ENCODE measurements at places on chromosomes 2 and 18.

- DNase-seq = peak; percentile 70
Observed at GRCh38 chr2:100747551-100747950, 72.4 kb upstream of the NPAS2 start.

- DNase-seq = peak; percentile 70
Observed at GRCh38 chr18:74597034-74597661, 522 bp upstream of the ZNF407 start.

DNA sequence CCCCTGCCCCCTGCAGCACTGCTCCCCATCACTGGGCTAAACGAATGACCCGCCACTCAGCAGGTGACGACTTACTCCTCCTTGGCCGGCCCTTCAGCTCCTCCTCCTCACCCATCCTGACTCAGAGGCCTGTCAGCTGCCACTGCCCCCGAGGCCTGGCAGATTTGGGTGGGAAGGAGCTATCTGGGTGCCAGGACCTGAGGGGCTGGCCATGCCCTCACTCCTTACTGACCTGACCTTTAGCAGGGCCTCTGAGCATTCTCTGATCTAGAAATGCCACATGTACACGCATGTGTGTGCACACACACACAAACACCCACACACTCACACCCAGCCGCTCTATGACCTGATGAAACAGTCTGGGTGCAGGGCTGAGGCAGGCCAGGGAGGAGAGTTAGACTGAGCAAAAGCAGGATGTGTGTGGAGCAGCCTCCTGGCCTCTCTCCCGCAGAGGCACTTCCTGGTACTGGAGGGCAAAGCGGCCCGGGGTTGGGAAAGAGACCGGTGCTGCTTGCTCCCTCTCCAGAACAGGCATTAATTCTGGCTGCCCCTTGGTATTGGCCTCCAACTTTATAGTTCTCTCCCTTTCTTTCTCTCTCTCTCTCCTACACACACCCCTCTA, 68.0 kb downstream of the ZFP36L2 start:
- peak; percentile 85 for DNase-seq

GRCh38 chr2:191304939-191305875, 60.0 kb downstream of the MYO1B start:
- DNase-seq = peak; percentile 88

DNA sequence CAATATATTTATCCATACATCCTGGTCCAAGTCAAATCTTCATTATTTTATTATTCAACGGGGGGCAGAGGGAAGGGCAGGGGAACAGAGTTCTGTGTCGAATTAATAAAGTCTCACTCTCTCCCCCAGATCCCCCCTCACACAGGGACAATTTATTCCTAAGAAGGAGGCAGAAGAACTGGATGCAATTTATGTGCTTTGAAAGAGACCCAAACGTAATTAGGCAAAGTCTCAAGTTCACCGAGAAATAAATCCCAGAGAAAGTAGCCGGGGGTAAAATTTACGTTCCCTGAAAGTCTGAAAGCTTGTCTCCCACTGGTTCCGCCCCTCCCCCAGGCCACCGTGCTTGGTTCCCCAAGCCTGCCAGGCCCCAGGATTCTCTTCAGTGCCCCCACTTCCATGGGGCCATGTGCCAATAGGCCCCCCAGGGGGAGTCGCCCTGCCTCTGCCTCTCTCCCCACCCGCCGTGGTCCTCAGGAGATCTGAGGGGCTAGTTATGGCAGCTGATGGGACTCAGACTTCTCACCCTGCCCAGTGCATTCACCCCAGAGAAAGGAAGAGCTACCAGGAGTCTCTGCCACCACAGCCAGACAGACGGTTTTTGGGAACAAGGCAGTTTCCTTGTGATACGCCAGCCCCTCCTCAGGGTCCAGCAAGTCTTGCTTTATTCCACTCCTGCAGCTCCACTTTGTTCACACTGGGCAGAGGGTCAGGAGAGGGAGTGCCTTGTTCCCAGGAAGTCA, 215.5 kb downstream of the CYP26B1 start:
- DNase-seq = no peak

- no peak for DNase-seq
Observed at GRCh38 chr2:119184512-119184911, 26.0 kb upstream of the C1QL2 start.

DNA sequence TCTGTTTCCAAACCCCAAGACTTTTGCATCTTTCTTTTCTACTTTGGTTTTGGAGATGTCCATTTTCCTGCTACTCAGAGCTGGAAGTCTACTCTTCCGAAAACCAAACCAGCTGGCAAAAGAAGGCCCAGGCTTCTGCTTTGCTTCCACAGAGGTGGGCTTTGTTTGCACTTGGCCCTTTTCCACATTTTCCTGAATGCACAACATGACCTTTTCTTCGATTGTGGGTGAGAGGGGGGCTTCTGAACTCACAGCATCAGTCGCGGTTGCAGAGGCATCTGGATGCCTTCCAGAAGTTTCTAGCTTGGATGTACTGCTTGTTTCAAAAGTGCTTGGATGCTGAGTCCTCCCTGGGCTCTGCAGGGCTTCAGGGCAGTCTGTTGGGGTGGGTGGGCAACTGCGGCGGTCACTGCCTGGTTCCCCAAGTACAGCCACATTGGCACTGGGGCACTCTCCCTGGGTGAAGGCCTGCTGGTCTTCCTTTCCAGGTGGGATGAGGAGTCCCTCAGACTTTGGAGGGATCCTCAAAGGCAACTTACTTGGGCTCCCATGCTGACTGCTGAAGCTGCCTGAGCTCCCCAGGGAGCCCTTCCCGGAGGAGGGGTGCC, 112.3 kb upstream of the LYPD1 start:
- no peak for DNase-seq

- no peak for DNase-seq
Observed at GRCh38 chr2:119939915-119940314, 73.0 kb upstream of the EPB41L5 start.

DNA sequence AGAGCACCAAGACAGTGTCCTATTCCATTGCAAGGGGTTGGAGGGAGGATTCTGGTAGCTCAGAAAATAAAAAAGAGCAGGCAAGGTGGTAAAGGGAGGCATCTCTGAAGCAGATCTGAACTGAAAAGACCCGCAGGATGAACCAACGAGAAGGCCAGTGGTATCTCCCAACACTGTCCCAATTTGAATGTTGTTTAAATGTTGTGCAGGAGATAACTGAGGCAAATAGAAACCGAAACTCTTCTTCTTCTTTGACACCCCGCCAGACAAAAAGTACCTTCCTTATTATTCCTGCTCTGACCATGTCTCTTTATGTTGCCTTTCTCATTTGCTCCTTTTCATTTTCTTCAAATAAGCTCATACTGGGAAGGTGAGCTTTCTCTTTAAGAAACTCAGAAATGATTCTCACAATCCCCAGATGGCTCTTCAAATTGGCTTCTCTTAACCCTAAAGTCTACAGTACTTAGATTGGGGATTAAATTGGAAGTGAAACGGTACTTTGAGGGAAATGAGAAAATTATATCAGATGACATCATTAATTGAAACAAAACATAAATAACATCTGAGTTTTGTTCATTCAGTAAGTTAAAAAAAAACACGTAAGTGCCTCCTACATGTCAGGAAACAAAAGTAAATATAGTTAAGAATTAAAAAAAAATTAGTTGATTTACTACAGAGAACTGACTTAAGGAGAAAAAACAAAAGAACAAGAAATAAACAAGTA, 143.6 kb downstream of the WDPCP start:
- no peak for DNase-seq

GRCh38 chr2:32671885-32672533, 44.2 kb downstream of the TTC27 start:
- DNase-seq = no peak

DNA sequence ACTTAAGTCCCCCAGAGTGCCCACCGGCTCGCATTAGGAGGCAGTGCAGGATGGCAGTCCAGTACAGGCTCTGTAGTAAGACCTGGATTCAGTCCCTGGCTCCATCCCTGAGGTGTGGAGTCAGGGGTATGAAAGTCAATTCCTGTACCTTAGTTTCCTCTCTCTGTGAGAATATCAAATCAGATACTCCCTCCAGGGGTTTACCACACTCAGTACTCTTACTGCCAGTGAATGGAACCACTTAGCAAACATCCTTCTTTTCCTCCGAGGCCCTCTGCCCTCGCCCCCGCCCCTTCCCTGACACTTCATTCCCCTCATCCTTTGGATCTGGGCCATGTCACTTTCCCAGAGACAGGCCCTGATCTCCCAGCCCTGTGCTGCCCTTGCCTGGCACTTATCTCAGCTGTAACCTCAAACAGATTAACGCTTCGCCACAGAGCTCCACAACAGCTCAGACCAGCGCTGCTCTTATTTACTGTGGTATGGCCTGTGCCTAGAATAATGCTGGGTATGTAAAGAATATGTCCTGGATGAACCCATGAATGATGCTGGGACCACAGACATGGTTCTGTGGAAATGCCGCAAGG, 159.0 kb upstream of the TMEM200C start:
- DNase-seq = peak; percentile 54

GRCh38 chr2:116467243-116467642, 1347.2 kb upstream of the DDX18 start:
- no peak for DNase-seq

DNA sequence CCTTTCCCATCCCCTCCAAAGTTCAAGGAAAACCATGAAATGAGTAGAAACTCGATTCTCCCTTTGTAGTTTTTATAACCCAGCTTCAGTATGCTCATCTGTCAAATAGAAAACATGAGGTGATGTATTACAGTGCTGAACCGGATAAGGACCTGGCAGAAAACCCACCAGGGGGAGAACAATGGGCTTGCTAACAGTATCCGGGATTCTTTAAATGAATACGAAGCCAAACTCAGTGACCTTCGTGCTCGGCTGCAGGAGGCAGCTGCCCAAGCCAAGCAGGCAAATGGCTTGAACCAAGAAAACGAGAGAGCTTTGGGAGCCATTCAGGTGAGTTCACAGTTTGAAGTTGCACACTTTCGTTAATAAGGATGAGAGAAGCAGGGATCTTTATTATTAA, 113.6 kb upstream of the TTC39C start:
- DNase-seq = no peak

DNA sequence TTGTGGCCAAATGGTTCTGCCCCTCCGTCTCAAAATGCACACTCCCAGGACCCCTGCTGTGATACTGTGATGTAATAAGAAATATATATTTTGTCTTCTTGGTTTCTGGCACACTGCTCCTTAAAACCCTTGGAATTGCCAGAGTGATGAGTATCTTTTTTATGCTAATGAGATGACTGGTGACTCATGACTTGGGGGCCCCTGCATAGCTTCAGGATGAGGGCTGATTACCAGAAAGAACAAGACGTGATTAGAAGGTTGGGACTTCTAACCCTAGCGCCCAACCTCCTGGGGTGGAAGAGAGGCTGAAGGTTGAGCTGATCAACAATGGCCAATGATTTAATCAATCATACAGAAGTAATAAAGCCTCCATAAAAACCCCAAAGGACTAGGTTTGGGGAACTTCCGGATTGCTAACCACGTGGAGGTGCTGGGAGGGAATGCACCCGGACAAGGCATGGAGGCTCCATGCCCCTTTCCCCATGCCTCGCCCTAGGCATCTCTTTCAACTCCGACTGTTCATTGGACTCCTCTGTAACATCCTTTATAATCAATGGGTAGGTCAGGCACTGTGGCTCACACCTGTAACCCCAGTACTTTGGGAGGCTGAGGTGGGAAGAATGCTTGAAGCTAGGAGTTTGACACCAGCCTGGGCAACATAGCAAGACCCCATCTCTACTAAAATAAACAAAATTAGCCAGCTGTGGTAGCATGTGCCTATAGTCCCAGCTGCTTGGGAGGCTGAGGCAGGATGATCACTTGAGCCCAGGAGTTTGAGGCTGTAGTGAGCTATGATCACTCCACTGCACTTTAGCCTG, 89.1 kb downstream of the HS1BP3 start:
- peak; percentile 86 for DNase-seq

GRCh38 chr2:121075006-121075551, 209.9 kb downstream of the TFCP2L1 start:
- DNase-seq = peak; percentile 95

- no peak for DNase-seq
Observed at GRCh38 chr2:200909958-200910357, 20.8 kb downstream of the NIF3L1 start.

GRCh38 chr2:106105151-106105922, 88.8 kb downstream of the UXS1 start:
- no peak for DNase-seq

- DNase-seq = no peak
Observed at GRCh38 chr18:50313031-50313607, 25.6 kb upstream of the CXXC1 start.

DNA sequence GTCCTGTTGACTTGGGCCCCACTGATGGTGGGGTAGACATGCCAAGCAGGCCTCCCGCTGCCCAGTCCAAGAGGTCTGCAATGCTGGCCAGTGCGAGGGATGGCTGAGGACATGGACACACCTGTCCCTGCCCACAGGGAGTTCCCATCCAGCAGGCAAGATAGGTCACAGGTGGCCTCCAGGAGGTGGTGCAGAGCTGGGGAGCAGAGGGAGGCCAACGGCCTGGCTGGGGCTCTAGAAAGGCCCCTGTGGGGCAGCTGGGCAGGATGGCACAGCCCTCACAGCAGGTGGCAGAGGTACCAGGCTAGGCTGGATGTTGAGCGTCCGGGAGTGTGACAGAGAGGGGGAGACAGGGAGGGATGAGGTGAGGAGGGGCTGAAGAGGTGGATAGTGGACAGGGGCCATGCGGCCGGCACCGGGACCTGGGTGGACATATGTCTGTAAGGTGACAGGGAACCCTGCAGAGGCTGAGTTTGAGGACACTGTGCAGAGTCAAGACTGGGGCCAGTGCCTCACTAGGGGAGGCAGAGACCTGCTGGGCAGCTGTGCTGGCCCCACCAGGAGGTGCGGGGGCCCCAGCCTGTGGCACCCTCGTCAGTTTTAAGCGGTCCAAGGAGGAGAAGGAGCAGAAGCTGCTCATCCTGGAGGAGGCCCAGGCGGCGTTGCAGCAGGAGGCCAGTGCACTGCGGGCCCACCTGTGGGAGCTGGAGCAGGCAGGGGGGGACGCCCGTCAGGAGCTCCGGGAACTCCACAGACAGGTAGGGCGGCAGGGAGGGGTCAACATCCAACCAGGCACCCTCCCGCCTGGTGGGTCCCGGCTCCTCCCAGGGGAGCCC, 34.3 kb upstream of the SNED1 start:
- DNase-seq = no peak

DNA sequence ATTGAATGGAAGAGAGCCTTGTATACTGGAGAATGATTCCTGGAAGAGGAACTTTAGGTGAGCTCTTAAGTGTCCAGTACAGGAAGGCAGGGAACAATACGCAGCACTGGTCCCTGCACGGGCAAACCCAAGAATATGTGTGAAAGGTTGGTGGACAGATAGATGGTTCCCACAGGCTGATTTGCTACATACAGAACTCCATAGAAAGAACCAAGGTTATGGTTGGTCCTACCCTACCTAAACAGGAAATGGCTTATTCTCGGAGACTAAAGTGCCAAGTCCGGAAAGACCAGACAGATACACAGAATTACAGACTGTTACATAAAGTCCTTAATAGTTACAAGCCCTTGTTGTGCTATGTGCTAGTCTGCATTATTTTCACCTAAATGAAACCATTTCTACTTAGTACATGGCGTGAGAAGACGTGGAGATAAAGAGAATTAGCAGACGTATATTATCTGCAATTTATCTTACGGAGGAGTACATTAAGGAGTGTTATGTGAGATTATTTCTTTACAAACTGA, 1.2 kb downstream of the REV1 start:
- DNase-seq = peak; percentile 39

GRCh38 chr18:34128436-34128835, 96.3 kb downstream of the NOL4 start:
- peak; percentile 68 for DNase-seq

Measured in amniotic epithelial cell (primary cell).